T-cell (primary cell): ENCODE measurements at places on chromosomes 4 and X.

- peak; percentile 21 for DNase-seq
Measured at GRCh38 chrX:155094468-155095061, 23.3 kb downstream of the BRCC3 start.

DNA sequence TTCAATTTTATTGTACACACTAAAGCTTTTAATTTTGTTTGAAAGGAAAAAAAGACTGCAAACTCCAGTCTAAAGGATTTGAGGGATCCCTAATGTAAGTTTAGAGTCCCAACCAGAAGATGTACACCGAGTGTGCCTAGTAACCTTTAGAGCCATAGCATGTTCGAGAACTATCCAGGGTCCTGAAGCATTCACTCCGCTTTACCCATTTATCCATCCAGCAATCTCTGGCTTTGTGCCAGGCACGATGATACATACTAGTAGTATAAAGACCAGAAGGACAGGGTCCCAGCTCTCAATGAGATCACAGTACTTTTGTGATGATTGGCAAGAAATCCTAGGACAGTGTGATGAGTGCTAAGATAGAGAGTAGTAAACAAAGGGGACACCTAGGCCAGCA is 168.7 kb downstream of the STK32B start:
- DNase-seq: no peak

GRCh38 chrX:37684426-37684825 is 1.2 kb upstream of the XK start:
- DNase-seq: no peak

- no peak for DNase-seq
Measured at GRCh38 chr4:87505862-87506261, 23.3 kb downstream of the SPARCL1 start.

GRCh38 chr4:147891476-147892115 is 159.7 kb downstream of the ARHGAP10 start:
- DNase-seq: no peak

DNA sequence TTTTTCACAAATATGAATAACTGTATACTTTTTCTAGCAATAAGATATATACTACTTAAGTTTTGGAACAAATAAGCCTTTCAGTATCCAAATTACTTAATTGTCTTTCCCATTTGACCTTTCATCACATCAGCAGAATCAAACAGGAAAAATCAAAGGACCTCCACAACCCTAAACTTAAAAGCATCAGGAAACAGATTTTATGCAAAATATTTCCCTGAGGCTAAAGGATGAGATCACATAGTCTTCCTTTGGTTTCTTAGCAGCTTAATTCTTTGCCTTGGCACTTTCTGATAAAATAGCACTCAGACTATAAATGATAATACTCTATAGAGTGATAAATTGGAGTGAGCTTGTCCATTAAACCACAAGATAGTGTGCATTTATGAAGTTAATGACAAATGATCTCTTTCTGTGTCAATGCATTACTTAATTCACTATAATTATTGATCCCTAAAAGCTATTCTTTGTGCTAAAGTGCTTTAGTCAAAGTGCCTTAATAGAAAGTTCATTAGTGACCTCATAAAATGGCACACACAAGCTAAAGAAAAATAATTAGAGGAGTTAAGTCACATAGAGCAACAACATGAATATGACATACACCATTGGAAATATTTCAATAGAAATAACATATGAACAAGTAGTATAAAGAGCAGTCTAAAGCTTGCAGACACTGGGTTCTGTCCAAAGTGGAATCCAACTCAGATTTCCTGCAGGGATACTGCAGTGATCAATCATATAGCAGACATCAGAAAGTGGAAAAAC is 15.7 kb upstream of the NDST3 start:
- DNase-seq: no peak

DNA sequence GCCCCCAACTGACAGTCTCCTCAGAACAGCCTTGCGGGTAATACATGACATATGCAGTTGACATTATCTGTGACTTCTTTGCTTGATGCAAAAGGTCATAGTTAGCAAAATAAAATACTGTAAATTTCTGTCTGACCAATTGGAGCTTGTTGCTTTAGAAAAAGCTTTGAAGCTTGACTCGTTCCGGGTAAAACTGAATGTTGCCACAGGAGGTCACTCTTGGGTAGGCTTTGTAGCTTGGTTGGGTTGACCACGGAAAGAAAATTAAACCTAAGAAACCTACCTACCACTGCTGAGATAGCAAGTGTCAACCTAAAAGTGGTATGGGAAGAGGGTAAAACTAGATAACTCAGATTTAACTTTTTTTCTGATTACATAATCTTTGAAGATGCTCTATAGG is 23.2 kb downstream of the PRPS2 start:
- peak; percentile 25 for DNase-seq

- no peak for DNase-seq
Measured at GRCh38 chr4:60482921-60483351, 717.2 kb upstream of the ADGRL3 start.

DNA sequence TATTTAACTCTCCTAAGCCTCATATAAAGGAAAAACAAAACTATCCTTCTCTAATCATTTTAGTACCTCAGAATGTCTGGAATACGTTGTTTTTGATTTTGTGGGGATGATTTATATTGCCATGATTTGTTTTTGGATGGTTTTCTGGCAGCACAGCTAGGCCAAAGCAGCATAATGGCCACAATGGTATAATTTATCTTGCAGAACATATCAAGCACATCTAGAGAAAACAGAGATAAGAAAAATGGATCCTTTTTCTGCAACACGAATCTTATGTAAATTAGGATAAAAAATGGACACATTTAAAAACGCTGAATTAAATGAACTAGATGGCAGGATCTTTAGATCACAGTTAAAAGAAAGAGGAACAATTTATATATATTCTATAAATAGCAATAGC is 269.9 kb upstream of the FAT4 start:
- DNase-seq: no peak

- no peak for DNase-seq
Measured at GRCh38 chrX:96224279-96224678, 460.4 kb upstream of the DIAPH2 start.

DNA sequence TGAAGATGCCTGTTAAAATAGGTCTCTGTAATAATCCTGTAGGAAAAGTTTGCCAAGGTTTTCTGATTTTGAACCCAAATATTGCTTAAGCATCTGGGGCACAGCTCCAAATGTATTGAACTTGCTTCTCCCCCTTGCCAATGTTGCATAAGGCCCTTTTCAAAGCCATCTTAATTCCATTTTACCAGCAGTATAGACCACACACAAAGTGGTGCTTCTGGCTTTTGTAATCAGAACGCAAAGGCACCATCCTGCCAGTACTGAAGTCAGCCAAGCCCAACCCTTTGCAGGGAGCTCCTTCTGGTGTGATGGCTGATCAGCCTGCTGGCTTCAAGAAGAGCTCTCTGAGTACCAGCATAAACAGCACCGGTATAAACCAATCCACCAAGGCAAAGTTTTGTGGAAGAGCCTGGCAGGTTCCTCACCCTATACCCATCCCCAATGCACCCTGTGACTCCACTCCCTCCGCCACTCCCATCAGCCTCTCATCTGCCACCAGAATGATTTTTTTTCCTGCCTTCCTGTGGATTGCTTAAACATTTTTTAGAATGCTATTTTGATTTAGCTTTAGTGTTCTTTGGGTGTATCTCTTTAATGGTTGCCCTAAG is 39.2 kb upstream of the USP9X start:
- no peak for DNase-seq
